ENCODE measurements at places on chromosomes 3 and 15.

- DNase-seq: no peak
Measured at GRCh38 chr3:115165701-115166100, 18.6 kb upstream of the ZBTB20 start.

GRCh38 chr15:34616613-34617012 is 33.2 kb upstream of the GOLGA8B start:
- DNase-seq: no peak

GRCh38 chr15:66035901-66036300 is 166.6 kb downstream of the RAB11A start:
- no peak for DNase-seq

DNA sequence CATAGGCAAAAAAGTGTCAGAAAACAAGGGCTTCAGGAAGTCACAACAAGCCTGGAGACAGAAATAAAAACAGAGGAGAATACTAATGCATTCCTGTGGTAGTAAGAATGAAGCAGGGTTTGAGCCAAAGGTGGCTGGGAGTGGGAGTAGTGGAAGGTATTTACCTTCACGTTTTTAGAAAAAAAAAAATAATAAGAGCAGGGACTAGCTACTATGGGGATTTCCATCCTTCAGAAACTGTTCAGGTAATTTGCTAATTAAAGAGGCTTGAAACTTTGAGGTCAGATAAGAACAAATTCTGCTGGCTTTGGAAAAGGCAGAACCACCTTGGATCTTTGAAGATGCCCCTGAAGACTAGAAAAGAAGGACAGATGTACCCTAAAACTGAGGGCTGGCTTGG is 18.4 kb downstream of the ILDR1 start:
- DNase-seq: no peak

GRCh38 chr3:99568663-99569335 is 69.6 kb upstream of the COL8A1 start:
- DNase-seq: no peak

- DNase-seq: no peak
Measured at GRCh38 chr3:119913021-119913420, 131.1 kb downstream of the NR1I2 start.

- no peak for DNase-seq
Measured at GRCh38 chr15:45903283-45903682, 268.5 kb downstream of the SQOR start.

DNA sequence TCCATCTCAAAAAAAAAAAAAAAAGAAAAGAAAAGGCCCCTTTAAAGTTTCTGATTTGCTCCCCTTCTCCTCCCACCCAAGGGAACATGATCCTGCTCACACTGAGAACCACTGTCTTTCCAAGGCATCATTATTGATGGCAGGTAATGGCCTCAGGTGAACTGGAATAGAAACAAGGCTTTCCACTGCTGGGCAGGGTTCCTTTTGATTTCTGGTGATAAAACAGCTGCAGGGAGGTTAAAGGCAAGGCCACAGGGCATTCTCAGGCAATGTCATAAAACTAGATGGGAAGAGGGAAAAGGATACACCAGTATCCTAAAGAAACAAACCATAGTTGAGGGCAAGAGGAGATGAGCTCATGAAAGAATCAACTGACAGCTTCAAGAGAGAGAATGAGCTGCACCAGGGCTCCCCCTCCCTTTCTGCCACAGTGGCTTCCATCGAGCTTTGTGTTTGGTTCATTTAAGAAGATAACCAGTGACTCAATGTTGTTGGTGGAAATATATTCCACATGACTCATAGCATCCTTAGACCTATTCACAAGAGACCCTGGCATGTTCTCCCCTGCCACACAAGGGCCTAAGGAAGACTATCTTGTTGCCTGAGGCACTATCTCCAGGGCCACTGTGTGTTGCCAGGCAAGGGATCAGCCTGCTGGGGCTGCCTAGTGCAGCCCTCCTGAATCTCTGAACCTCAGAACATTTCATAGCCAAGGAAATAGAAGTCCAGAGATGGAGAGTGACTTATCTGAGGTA is 86.4 kb downstream of the WDR76 start:
- no peak for DNase-seq

DNA sequence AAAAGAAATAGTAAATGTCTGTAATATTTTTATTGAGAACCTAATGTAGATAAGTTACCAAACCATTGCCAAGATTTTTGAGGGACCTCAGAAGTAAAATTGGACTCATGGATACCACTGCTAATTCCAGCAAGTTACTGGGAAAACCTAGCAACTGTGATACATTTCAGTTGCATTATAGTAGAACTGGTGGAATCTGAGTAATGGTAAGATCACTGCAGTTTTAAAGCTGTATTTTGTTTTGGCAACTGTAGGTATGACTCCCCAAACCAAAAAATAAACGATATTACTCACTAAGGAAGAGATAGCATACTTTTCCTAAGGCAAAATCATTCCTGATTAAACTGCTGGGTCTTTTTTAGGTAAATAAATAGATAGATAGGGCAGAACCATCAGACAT is 54.0 kb downstream of the ARMC8 start:
- no peak for DNase-seq

GRCh38 chr15:80585544-80586018 is 109.5 kb upstream of the ABHD17C start:
- no peak for DNase-seq

DNA sequence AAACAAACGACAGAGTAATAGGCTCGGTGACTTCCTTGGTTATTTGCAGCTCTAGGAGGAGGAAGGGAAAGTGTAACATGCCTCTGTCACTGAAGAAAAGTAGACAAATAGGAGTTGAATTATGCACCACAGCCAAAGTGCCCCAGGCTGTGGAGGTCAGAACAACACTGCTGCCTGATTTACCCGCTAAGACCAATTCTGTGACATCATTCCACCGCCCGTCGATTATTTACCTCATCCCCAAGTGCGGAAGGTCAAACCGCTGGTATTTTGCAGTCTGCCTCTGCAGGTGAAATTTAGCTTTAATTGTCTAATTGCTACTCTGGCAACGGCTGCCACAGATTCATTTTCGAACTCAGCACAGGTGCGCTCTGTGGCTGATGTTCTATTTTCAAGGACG is 106.3 kb upstream of the PRICKLE2 start:
- DNase-seq: no peak

DNA sequence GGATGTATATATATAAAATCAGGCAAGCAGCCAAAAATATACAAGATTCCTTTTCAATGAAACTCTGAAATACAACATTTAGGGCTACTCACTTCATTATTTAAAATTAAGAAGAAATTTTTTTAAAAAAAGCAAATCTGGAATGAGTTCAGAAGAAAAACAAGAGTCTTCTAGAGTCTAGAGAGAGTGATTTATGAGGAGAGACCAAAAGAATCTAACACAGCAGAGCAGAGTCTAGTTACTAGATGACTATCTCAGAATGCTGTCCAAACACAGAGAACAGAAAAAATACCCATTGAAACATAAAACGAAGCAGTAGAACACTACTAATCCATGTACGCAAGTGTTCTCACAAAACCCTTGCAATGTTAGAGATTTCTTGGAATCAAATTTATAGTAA is 275.2 kb upstream of the CBLB start:
- no peak for DNase-seq

DNA sequence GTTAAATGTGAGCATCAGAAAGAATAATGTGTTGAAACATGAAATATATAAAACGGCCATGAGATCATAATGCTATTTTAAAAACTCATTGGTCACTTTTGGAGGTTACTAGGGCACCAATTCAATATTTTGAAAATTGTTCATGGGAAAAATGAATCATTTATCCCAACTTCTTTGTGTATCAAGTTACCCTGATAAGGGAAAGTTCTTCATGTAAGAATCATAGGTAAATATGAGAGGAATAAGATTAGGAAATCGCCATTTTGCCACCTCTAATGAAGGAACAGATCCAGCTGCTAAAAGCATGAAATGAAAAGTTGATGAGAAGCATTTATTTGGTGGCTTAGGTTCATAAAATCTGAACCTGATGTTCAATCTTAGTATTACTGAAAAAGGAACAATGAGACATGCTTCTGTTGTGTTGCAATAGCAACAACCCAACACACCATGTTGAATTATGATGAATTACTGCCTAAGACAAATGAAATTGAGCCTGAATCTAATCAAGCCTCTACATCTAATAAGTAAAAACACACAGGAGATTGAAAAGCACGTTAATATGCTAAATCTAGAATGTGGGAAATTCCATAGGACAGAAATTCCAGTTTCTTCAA is 32.5 kb downstream of the ABHD5 start:
- DNase-seq: no peak

GRCh38 chr3:38361496-38361895 is 14.9 kb downstream of the XYLB start:
- no peak for DNase-seq

GRCh38 chr15:47037003-47037402 is 680.3 kb upstream of the SEMA6D start:
- DNase-seq: no peak

DNA sequence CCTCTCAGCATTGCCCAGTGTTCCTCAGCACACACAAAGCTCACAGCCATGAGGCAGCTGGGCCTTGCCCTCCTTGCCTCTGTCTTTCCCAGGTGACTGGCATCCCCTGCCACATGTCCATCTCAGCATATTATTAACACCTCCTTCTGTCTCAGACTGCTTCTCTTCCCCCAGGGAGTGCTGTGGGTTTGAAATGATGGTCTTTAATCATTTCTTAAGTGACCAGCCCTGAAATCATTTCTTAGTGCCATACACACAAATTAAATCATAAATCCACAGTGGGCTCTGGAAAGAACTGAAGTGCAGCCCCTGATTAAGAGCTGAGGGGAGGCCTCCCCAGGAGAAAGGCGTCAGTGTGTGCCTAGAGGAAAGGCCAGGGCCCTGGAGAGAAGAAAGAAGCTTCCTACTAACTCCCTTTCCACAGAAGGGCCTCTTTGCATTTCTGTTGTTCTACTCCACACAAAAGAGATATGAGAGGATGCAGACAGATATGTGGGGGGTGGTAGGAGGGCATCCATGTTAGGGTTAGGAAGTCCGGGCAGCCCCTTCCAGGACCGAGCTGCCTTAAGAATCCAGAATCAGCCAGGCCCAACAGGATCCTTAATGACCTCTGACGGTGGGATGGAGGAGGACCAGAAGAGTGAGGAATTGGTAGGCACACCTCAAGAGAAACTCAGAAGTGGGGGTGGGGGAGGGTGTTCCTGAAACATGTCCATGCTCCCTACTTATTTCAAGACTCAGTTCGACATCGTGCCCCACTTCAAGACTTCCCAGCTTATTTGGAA is 290.8 kb downstream of the EPHB1 start:
- DNase-seq: no peak

DNA sequence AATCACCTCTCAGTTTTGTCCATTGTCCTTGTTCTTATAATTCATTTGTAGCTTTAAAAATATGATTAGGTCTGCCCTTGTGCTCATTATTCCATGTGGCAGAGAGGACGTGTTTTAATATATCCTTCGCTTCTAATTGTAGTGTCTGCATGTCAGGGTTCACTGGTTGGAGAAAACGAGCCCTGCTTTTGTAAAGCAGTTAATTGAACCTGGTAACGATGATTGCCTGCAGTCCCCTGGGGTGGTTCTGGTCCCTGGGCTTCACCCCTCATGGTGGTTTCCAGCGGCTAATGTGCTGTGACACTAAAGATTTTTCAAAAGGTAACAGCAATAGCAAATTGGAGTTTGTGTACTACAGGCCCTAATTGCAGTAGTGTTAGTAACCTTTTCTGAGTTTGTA is 299.6 kb downstream of the CACNA2D3 start:
- DNase-seq: no peak

DNA sequence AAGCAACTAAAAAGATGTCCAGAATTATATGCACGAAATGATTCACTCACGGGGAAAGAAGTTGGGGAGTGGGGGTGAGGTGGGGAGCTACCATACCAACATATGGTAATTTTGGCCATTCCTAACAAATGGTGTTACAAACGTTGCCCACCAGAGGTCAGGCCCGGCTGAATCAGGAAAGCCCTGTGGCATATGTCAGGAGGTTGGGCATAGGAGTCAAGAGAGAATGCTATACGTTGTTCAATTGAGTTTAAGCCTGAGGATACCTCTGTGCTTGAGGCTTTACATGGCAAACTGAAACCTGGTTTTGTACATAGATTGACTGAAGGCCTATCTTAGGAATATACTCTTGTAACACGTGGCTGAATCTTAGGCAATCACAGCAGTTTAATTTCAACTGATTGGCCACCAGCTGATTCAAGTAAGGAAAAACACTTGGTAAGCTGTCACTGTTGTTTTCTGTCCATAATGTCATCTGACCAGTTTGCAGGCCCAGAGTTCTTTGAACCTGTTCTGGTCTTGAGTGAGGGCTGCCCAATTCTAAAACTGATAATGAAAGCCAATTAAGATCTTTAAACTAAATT is 23.4 kb upstream of the SLC2A2 start:
- peak; percentile 41 for DNase-seq

- no peak for DNase-seq
Measured at GRCh38 chr3:52530918-52531826, 2.5 kb downstream of the NT5DC2 start.
